ENCODE measurements at places on chromosomes 6 and 20.

- DNase-seq, result peak; percentile 51
These were observed 590.7 kb downstream of the MEI4 start for GRCh38 chr6:78243519-78243918.

- no peak for DNase-seq
These were observed 8.5 kb downstream of the GMEB2 start for GRCh38 chr20:63618291-63618980.

DNA sequence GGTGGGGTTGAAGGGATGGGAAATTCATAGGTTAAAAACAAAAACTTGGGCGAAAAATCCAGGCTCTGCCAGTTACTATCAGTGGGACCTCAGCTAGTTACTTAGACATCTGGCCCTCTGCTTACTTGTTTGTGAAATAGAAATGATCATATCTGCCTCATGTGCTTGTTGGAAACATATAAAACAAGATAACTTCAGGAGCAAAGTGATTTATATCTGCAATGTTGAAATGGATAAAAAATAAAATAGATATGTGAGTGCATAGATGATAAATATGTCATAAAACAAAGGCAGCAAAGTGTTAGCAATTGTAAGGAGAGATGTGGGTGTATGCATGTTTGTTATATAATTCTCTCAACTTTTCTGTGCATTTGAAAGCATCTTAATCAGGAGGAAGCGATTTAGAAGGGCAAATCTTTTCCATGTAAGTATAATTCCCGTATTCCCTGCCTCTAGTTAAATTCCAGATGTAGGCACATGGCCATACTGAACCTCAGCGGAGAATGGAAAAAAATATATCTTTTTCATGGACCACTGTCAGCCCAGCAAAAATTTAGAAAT lies 579.0 kb upstream of the FLRT3 start:
- no peak for DNase-seq

DNA sequence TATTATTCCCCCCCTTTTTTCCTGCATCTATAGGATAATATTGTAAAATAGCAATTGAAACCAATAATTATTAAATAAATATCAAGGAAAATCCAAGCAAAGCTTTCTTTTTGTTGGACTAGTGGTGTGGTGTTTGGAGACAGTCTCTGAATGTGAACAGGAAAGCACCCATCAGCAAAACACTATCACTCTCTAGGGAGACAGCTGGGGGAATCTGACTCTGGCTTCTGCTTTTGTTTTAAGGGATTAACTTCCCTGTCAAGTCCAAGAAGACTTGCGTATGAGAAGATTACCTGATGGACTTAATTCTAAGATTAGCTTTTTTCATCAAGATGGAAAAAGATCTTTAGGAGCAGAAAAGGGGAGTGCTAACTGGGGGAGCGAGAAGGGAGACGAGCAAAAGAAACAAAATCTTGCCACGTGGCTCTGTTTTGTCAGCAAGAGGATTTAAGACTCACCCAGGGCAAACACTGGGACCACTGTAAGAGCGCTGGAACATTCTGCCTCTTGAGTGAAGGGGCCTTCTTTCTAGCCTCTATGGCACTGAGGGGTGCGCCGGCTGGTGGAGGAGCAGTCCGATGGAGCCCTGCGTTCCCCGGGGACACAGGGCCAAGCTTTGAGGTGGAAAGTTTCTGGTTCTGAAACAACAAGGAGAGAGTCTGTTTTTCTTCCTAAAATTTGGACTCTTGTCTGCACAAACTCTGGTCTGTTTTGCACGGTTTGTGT lies 570 bp downstream of the TULP4 start:
- no peak for DNase-seq

DNA sequence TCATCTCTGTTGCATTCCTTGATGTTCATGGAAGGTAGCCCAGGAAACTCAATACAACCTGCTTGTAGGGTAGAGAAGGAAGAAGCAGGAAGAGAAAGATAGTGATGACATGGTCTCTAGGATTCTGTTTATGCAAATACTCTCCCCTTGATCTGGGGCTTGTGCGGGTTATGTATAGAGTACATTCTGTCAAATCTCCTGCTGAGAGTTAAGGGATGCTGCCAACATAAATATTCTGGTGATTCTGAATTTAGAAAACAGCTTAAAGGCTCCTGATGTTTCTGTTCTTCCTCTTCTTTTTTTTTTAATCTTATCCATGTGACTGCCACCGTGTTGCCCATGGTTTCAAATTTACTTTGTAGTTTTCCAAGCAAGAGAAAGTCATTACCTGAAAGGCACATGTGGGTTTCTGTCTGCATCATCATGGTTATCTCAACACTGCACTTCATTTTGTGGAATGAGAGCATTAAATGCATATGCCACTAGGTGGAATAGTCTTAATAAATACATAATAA lies 150.6 kb downstream of the RPS12 start:
- no peak for DNase-seq

DNA sequence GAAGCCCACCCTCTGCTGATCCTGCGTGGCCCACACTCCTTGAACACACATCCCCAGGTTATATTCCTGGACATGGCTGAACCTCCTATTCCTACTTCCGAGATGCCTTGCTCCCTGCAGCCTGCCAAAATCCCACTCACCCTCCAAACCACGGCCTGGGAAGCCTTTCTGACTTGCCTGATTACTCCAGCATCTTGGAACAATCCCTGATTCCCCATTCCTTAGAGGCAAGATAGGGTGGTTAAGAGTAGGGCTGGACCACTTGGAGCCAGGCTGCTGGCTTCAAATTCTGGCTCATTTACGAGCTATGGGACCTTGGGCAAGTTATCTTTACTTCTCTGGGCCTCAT lies 45.9 kb upstream of the CDH22 start:
- no peak for DNase-seq

- no peak for DNase-seq
These were observed 66.8 kb downstream of the PRDM1 start for GRCh38 chr6:106152952-106153351.

DNA sequence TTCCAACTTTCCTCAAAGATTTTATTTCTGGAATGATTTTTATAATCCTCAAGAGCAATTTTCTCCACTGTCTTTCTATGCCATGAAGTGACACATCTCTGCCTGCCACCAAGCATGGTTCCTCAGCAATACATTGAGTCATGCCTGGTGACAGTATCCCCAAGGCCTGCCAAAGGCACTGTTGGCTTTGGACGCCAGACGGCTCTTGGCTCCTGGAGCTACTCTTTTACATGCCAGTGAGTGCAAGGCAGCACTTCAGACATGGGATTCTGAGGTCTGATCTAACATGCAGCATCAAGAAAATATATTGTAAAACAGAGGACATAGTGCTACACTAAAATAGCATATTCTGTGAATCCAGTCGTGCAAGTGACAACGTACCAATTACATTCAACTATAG lies 20.1 kb upstream of the PLEKHG1 start:
- peak; percentile 68 for DNase-seq

DNA sequence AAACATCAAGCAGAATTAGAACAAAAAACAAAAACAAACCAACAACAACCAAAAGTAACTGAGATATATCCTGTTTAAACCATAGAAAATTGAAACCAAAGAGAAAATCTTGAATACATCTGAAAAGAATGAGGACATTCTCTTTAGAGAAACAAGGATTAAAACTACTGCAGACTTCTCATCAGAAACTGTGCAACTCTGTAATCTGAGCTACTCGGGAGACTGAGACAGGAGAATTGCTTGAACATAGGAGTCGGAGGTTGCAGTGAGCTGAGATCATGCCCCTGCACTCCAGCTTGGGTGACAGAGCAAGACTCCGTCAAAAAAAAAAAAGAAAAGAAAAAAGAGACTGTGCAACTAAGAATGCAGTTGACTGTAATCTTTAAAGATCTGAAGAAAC lies 153.4 kb downstream of the SYNDIG1 start:
- no peak for DNase-seq

DNA sequence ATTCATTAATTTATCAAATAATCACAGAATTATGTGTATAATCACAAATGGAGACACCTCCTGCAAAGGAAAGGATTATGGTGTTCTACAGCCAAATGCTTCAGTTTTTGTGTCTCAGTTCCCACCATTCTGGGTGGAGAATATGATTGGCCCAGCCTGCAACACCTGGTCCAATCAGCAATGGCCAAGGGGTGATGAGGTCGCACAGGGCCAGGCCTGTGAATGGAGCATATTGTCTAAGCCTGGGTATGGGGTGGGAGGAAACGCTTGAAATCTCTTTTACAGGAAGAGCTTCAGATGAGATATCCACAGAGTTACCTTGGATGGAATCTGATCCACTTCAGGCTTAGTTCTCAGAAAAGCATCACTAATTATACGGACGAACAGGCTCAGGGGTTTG lies 271.6 kb downstream of the DHX35 start:
- DNase-seq, result no peak

GRCh38 chr20:17916433-17916891 lies 52.1 kb downstream of the SNX5 start:
- DNase-seq, result no peak

DNA sequence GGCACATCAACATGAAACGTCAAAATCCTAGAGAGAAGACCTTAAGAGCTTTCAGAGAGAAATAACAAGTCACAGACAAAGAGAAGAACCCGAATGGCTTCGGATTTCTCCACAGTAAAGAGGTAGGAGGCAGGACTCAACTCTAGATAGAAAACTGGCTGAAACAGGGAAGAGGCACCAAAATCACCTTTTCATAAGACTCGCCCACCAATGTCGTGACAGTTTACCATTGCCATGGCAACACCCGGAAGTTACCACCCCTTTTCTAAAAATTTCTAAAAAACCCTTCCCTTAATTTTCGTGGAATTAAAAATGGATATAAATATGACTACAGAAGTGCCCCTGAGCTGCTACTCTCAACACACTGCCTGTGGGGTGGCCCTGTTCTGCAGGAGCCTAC lies 12.3 kb upstream of the DEFB121 start:
- DNase-seq, result no peak

- no peak for DNase-seq
These were observed 451.7 kb downstream of the GRIK2 start for GRCh38 chr6:101845172-101845571.

GRCh38 chr6:111791415-111791814 lies 81.8 kb downstream of the FYN start:
- peak; percentile 15 for DNase-seq

DNA sequence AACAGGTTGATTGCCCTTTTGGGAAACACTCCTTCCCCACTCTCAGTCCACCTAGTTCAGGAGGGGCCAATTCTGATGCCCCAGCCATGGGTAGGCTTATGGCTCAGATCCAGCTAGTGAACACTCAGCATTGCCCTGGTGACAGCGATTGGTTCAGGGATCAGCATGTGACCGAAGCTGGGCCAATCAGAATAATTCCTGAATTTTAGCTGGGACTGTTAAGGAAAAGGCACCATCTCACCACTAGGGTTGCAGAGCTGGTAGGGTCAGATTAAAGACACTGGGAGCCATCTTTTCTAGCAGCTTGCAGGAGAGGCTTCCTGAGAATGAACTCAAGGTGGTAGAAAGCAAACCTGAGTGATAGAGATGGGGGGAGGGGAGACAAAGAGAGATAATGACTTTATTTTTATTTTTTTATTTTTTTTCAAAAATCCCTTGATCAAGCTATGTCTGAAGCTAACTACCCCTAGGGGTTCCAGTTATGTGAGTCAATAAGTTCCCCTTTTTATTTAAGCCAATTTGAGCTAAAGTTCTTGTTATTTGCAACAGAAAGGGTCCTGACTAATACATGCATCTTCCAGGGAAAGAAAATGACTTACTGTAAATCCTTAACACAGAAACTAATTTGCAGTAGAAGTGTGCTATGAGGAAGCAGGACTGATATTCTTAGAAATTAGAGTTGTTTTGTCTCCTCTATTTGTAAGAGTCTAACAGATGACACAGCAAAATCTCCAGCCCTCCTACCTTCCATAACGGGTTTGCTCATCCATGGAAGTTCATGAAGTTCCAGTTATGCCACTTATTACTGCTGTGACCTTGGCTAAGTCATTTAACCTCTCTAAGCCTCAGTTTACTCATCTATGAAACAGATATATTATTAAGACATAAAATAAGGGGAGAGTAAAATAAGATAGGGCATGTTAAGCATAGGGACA lies 44.7 kb downstream of the EYA2 start:
- DNase-seq, result no peak

GRCh38 chr20:57788936-57789613 lies 79.3 kb upstream of the PMEPA1 start:
- no peak for DNase-seq

DNA sequence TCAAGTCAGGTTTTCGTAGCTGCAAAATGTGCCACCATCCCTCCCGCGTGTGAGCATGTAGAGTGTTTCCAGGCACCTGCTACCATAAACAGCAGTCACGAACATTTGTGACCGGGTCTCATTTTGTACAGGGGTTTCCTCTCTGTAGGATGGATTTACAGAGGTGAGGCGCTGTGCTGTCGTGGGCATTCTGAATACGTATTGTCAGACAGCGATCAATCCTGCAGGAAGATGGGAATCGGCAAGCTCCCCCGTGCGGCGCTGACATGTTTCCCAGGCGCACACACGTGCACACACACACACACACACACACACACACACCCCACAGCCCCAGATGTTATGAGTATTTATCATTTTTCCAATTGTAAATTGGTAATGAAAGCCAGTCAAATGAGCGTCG lies 15.8 kb downstream of the ANKRD60 start:
- no peak for DNase-seq

- DNase-seq, result peak; percentile 45
These were observed 17.8 kb upstream of the HSF2 start for GRCh38 chr6:122381494-122382265.

DNA sequence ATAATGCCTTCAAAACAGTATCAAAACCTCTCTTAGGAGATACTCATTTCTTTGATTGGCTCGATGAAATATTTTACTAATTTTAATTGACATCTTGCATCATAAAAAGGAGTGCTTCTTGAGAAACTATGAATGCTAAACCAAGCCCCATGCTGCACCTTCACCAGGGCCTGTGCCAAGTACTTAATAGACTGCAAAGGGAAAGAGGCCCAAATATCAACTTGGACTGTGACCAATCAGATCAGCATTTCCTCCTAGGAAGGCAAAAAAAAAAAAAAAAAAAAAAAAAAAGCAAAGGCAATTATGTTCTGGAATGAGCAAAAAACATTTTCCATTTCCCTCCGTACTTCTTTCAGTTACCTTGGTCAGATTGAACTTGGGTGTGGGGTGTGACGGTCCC lies 253.0 kb upstream of the SOX4 start:
- no peak for DNase-seq

DNA sequence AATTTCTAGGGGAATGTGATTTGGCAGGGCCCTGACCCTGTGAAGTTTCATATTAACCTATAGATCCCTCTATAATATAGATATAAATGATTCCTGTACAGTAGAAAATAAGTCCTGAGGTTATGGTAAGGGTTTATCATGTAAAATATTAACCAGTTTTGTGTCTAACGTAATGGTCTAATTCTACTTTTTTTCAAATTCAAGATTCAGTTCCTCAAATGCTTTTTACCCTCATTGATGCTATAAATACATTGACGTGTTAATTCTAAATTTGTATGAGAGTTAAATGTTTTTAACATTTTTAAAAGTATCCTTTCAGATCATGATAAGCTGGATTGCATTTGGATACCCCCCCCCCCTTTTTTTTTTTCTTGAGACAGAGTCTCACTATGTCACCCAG lies 169.4 kb downstream of the MEI4 start:
- no peak for DNase-seq
